CD4-positive, alpha-beta T cell treated with Interleukin-17A for 1 hour (primary cell): ENCODE measurements at places on chromosomes 4 and X.

- DNase-seq: no peak
These were observed 141.4 kb upstream of the SMIM10 start for GRCh38 chrX:134849390-134849789.

GRCh38 chr4:188960411-188961093 lies 821.3 kb downstream of the TRIML1 start:
- no peak for DNase-seq

DNA sequence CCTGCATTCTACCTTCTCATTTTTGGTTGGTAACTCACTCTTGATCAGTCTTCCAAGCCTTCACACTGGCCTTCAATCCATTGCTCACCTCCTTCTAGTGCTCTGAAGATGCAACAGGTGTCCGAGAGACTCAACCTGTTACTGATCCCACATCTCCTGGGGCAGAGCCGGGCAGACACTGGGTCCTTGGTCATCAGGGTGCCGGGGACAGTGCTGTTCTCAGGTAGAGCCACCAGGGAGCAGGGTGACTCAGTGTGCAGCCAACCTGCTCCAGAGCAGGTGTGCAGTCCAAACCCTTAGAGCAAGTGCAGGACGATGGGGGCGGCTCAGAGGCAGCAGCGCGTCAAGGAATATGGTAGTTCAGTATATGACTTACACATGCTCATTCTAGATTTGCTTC lies 188.4 kb downstream of the DHX15 start:
- no peak for DNase-seq

- DNase-seq: no peak
These were observed 146.5 kb upstream of the MSX1 start for GRCh38 chr4:4712800-4713528.

DNA sequence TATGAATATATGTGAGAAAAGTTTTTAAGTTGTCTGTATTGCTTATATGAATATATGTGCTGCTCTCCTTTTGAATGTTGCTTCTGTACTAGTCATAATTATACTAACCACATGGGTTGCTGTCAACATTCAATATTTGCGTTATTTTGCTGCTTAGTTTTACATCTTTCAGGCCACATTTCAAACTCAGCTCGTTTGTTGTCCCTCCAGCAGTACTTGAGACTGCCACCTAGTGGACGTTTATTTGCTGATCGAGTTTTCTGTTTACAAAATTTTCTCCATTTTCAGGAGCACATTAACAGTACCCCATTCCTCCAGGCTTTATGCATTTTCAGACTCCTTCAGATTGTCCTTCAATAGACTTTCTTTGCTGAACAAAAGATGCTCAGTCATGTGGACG lies 75.8 kb downstream of the NUDT11 start:
- peak; percentile 51 for DNase-seq

GRCh38 chr4:184030036-184030435 lies 124.9 kb downstream of the STOX2 start:
- DNase-seq: no peak

GRCh38 chrX:138481649-138482048 lies 229.9 kb downstream of the FGF13 start:
- no peak for DNase-seq

- DNase-seq: no peak
These were observed 181.8 kb downstream of the USP46 start for GRCh38 chr4:52477191-52477780.

- no peak for DNase-seq
These were observed at the start of gene SPATA18 for GRCh38 chr4:52051213-52051614. Gene SPATA18, plus strand, starts transcription at chr4:52051304. Its CDS starts 401 bp downstream, at chr4:52051705.

DNA sequence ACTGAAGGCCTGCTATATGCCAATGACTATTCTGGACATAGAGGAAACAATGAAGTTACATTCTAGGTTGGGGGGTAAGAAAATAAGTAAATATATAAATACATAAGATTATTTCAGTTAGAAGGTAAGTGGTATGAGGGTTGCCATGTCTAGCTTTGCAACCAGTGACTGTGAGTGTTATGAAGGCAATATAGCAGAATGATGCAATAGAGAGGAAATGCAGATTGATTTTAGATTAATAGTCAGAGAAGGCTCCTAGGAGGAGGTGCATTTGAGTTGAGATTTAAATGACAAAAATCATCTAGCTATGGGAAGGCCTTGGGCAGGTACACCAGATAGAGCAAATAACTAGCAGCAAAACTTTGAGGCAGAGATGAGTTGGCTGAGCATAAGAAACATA lies 243.2 kb downstream of the FBXO8 start:
- DNase-seq: no peak

DNA sequence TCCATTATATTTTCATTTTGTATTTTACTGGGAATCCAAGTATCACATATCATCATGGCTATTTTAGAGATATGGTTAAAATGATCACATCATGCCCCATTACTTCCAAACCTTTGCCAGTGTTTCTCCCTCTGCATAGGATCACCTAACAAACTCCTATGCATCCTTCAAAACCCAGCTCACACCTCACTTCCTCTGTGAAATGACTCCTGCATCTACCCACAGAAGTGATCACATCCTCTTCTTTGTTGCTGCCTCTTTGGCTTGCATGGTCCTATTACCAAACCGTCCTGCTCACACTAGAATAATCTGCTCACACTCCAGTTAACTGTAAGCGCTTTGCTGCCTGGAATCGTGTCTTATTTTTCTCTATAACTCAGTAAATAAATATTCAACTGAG lies 74.7 kb upstream of the C4orf50 start:
- no peak for DNase-seq
